ENCODE measurements at places on chromosomes 5 and 9.

DNA sequence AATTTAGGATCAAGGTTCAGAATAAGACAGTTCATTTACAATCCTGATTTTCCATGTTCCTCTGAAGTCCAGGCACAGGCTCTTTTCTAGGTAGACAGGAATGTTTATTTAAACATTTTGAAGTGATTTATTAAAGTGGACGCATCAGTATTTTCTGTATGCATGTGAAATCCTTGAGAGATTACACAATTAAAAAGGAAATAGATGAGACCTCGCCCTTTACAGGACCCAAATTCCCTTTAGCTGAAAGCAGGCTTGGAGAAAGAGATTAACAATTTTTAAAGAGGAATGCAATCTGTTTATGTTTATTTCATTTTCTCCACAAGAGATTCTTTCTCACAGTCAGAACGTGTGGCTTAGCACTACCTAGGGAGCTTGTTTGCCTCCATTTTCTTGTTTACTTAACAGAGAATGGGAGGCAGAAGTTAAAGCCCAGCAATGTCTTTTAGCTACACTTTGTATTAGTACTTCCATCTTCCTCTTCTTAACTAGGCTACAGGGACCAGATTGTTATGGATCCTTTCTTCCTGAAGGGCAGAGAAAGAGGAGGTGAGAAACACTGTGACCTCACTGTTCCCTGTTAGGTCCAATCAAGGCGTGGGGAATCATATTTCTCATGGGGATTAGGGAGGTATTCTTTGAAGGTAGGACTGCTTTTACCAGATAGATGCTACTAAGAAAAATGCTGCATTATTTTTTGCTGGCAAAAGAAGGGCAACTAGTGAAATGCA is 416.0 kb downstream of the SH3GL2 start:
- DNase-seq = no peak

DNA sequence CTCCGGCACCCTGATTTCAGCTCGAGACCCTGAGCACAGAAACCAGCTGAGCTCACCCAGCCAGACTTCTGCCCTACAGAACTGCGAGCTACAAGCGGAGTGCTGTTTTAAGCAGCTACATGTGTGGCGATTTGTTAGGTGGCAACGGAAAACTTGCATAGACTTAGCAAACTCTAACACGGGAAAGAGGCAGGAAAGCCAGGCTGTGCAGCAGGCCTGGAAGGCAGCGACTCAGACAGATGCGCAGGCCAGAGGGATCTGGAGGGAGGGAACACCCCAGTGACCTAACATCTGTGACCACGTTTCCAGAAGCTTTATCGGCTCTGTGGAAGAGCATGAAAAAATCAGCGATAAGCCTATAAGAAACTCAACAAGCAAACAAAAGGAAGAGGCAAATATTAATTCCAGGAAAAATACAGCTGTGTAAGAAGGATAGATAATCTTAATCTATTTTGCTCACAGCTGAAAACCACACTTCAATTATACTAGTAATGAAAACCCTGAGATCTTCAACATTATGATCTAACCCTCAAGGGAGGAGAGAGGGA is 11.0 kb downstream of the UBAC1 start:
- DNase-seq = no peak

DNA sequence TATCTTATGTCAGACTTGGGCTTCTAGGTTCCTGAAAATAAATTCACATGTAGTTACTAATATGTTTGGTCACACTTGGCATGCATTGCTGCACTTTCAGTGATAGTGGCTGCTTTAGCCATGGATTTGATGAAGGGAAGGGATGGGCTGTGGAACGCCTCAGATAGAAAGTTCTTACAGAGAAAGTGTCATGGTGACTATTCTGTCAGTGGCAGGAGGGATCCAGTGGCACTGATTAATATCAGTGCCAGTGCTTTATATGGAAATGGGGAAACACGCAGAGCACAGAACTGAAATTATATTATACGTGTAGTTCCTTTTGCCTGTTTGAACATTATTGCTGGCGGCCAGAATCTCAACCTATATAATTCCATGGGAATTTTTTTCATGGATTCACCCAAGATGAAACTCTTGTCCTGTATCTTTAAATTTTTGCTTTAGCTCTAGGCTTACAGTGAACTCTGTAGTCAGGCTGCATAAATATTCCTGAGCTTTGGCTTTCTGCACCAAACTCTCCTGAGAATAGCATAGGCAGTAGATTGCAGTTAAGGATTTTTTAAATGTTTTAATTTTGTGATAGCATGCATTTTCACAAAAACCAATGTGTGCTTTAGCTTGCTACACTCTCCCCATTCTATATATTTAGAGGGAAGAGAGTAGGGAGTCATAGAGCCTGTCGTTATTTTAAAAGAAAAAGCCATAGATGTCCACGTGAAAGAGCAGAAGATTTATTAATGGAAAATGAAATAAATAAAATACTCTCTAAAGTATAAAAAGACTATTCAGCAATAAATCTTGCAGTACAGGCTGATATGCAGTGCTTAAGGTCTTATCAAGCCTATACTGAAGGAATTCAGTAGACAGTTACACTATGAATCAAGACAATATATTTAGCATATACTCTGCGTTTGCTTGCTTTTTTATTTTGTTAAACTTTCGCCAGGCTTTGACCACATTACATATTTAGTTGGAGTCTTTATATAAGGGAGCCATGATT is 98.7 kb downstream of the EDIL3 start:
- DNase-seq = peak; percentile 10

DNA sequence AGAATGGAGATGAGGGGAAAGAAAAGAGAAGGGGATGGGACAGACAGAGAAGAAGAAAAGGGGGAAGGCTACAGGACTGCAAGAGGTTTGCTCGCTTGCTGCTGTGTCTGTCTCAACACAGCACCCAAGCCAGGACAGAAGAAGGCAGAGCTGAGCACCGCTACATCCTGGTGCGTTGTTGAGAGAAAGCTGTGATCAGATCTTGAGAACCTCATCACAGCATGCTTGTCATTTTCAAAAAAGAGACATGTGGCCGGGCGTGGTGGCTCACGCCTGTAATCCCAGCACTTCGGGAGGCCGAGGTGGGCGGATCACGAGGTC is 110.9 kb downstream of the NXNL2 start:
- DNase-seq = no peak

DNA sequence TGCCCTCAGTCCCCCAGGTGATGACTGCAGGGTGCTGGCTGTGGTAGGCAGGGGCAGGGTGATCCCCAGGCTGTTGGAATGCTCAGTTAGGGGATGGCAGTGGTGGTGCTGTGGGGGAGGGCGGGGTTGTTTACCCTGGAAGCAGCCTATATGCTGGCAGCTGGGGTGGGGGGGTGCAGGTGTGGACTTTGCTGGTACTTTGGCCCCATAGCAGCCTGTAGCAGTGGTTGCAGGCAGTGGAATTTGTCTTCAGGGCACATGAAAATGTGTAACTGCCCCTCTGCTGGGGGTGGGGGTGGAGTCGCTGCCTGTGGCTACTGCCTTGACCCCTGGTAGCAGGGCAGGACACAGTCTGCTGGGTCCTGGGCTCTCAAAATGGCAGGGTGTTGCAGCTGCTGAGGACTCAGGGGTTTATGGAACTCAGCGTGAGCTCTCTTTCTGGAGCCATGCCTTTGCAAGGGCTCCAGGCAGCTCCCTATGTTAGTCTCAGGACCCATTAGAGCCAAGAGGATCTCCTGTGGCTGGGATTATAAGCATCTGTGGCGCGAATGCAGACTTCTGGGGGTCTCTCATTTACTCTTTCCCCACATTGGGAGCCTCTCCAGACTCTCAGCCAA is 65.0 kb downstream of the RMI1 start:
- no peak for DNase-seq

DNA sequence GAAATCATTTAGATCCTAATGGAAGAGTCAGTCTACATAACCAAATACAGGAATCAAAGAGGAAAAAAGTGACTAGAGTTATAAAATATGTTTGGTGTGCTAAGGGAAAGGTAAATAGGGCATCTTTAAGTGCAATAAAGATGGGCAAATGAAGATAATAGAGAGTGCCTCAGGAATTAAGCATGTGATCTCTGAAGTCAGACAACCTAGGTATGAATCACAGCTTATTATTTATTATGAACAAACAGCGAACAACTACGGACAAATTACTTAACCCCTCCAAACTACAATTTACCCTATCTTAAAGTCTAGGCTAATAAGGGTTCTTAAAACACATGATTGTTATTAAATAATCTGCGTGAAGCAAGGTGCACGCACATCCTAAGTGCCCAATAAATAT is 910.2 kb upstream of the DMAC1 start:
- no peak for DNase-seq

GRCh38 chr5:65086234-65086890 is 317.6 kb downstream of the CWC27 start:
- no peak for DNase-seq

DNA sequence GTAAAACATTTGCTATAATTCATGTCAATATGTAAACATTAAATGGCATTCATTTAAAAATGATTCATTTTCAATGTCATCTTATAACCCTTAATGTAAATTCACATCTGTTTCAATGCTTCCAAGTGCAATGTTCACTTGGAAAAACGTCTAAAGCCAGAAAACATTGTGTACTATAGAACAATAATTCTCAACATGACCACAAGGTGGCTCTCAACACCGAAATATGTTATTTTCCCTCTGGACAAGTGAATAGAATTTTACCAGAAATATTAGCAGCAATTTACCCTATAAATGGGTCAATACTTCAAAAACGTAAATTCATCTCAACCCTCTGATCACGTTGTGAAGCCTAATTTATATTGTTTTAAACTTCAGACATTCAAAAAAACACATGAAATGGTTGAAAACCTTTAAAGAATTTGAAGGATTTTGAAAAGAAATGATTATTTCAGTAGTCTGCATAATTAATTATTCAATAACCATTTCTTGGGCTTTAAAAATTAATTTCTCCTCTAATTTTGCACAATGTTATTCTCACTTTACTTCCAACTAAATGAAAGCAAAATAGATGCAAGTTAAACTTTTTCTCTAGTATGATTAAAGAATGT is 11.0 kb downstream of the CDH10 start:
- DNase-seq = no peak

- DNase-seq = no peak
Observed at GRCh38 chr9:526904-527591, 312.4 kb downstream of the DOCK8 start.

DNA sequence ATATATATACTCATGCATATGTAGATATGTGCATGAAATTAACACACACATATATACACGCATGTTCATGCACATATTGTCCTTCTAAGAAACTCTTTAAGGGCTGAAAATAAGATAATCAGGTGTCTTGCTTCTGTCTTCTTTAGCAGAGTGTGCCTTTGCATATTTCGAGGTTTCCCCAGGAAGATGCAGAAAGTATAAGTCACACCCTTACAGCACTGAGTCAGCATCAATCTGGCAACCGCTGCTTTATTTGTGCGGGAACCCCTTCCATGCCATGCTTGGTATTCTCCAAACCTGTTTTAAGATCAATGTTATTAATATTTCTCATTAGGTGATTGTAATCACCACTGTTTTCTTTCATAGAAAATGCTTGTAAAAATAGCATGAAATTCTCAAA is 557.9 kb downstream of the CAAP1 start:
- DNase-seq = no peak

- no peak for DNase-seq
Observed at GRCh38 chr9:69397384-69398214, 72.6 kb downstream of the ENTREP1 start.

- DNase-seq = no peak
Observed at GRCh38 chr5:174078416-174078815, 32.9 kb downstream of the NSG2 start.

GRCh38 chr5:93303291-93303691 is 277.7 kb downstream of the NR2F1-AS1 start:
- DNase-seq = no peak

DNA sequence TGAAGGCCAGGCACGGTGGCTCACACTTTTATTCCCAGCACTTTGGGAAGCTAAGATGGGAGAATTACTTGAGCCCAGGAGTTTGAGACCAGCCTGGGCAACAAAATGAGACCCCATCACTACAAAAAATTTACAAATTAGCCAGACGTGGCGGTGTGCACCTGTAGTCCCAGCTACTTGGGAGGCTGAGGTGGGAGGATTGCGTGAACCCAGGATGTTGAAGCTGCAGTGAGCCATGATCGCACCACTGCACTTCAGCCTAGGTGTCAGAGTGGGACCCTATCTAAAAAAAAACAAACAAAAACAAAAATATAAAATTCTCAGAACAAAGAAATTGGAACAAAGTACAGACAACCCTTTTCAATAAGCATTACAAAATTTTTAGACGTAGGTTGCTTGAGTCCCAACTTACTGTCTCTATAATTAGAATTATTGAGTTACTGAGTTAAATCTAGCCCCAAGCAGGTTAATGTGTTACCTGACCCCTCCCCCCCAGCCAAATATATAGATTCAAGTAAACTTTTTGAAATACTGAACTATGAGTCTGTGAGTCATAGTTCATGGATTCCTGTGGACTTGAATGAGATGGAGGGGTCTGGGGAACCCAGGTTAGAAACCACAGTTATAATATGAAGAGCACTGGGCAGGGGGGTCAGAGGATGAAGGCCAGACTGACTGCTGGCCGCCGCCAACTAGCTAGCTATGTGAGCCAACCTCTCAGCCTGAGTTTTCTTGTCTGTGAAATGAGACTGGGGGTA is 173.1 kb downstream of the AOPEP start:
- DNase-seq = no peak

DNA sequence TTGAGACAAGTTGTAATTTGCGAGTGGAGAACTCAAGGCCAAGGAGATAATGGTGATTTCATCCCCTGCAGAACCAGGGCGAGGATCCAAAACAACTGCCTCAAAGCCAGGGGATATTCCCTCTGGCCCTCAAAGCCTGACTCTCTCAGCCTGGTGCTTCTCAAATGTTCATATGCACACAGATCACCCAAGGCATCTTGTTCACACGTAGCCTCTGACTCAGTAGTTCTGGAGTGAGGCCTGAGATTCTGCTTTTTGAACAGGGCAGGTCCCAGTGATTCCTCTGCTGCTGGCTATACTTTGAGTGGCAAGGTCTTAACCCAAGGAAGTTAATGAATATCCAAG is 30.2 kb upstream of the WWC1 start:
- DNase-seq = no peak

GRCh38 chr9:126796758-126797157 is 8.1 kb upstream of the ZBTB43 start:
- DNase-seq = no peak

DNA sequence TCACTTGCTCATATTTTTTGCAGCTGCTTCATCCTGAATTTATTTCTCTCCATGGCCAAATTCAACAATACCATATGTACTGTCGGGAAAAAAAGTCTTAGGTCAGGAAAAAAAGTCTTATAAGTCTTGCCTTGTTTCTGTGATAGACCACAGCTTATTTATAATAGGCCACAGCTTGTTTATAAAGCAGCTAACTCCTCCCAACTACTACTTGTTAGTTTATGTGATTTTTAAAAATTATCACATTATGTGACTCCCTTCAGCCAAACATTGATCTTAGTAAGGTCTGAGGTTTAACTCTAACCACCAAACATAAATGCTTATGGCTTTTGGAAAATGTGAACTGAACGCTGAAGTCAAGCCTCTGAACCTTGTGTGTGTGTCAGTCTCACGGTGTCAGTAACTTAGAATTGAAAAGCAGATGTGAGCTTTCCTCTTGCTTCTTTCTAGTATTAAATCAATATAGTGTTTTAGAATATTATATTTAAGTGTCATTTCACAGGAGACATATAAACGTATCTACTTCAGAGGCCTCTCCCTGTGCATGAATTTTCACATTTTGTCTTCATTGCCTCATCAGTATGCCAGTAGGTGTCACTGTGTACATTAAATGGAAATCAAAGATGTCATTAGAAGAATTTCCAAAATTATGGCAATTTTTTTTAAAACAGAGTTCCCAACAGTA is 51.3 kb downstream of the SNX24 start:
- DNase-seq = no peak

- DNase-seq = no peak
Observed at GRCh38 chr5:2015124-2015848, 132.6 kb upstream of the IRX4 start.

- no peak for DNase-seq
Observed at GRCh38 chr9:95363051-95363841, 45.7 kb upstream of the FANCC start.
